ENCODE measurements at places on chromosomes 16 and 17. TPM values are rescaled to one million over a fixed set of nuclear protein-coding genes. Genes with fewer than 3 reads are reported as not detected.

Gene CHST4
- polyA plus RNA-seq = not detected

Gene FBXW10
- polyA plus RNA-seq = 0.13 TPM

DNA sequence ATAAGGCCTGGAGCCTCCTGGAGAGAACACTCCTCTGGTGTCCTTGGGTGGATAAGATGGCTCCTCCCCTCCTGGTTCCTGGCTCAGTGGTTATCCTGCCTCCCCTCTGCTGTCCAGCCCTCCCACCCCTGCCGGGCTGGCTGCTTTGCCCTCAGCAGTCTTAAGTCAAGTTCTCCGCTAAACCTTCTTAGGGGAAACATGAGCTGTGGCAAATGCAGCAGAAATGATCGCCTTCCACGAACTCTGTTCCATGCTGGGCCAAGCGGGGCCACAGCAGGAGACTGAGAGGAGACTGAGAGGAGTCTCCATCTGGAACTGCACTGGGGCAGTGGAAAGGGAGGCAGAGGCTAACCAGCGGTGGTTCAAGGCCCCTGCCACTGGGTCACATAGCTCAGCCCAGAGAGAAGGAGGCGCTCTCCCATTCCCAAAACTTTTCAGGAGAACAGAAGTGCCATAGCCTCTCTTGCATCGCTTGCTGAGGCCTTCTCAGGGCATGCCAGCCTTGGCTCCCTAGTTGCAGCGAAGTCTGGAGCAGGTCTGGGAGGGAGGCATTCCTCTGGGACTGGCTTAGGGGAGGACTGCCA is 26.9 kb downstream of the TNS4 start:
- no peak for DNase-seq

DNA sequence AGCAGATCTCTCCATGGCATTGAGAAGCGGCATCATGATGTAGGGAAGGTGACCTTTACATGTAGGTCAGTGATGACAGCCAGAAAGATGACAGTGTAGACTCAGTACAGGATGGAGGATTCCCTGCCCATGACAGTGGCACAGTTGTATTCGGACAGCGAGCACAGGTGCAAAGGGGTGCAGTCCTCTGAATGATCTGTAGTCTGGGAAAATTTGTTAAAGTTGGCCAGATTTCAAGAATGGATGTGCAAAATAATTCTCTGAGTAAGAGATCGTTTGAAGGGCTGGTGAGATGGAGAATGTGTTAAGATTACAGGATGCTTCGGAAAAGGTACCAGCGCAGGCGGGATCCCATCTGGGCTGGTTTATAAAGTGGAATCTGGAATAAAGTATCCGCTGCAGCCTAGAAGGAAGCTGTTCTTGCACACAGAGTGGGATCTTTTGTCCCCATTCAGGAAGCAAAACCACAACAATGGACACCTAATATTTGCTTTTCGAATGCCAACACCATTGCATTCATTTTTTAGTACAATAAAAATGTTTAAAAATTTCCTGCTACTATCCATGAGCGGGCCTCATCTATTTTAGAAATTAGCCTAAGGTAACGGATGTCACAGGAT is 101.2 kb downstream of the RPTOR start:
- DNase-seq = no peak

GRCh38 chr16:16073891-16074881 is 124.8 kb downstream of the ABCC1 start:
- no peak for DNase-seq

- DNase-seq = no peak
These were observed 1.0 kb upstream of the AIPL1 start for GRCh38 chr17:6435968-6436367.

All from forelimb muscle (tissue), 1 donor.